ENCODE measurements at places on chromosomes 16 and 17.
A peak's percentile ranks its signal among the peaks of the same experiment; 100 is the strongest.

GRCh38 chr16:81711657-81712319, 67.3 kb upstream of the PLCG2 start:
- DNase-seq, result peak; percentile 57

- DNase-seq, result no peak
Observed at GRCh38 chr16:66926961-66927436, 1.7 kb upstream of the RRAD start.

DNA sequence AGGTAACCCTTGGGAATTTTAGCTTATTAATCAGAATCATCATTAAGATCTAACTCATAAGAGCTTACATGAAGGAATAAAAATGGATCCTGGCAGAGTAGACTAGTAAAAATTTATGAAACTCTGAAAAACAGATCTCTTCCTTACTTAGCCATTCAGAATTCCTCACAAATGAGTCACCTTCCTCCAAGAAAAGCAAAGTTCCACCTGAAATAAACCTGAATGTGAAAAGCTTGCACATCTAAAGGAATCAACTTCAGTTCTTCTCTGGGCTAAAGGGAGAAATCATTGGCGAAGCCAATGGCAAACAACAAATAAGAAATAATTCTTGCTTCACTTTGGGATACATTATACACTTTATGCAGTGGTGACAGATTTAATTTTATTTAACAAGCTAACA, 22.7 kb downstream of the MYO1D start:
- DNase-seq, result no peak

GRCh38 chr16:69306031-69306430, 5.1 kb upstream of the VPS4A start:
- DNase-seq, result no peak

DNA sequence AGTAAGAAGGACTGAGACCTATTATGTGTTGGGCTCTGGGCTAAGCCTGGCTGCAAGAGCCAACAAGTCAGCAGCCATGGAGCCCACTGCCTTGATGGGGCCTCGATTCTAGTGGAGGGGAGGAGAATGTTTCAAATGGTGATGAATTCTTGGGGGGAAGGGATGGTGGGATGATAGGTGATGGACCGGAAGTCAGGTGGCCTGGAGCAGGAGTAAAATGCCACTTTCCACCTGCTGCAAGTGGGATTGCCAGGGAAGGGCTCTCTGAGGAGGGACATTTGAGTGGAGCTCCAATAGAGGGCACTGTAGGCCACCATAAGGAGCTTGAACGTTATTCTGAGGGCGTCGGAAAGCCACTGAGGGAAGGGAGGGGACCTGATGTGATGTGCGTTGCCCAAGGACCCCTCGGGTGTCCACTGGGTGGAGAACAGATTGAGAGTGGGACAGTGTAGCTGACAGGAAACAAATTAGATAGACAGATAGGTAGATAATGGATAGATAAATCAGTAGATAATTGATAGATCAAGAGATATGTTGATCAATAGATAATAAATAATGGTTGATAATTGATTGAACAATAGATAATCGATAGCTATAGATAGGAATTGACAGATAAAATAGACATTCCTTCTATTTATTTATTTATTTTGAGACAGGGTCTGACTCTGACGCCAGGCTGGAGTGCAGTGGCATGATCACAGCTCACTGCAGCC, 18.2 kb upstream of the NXPH3 start:
- DNase-seq, result peak; percentile 73
